ENCODE measurements at places on chromosomes 11 and 22.

DNA sequence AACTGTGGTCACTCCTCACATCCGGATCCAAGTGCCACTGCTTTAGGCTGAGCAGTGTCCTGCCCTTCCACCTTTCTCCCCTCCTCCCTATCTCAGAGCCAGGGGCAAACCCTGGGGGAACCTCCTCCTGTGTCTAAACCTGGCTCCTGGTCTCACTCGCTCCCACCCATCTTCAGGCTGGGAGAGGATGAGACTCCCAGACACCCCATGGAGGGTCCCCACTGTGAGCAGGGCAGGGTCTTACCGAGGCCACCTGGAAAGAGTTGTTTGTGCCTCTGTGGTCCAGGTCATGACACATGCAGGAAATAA, 93.6 kb downstream of the PDE2A start:
- peaks cover 27% of the 10 kb centered on the region for H3K27me3 ChIP-seq
- no peak for DNase-seq
- no peak overlapping the region for H3K4me3 ChIP-seq
- peaks cover 8% of the 10 kb centered on the region for H3K4me1 ChIP-seq
- H3K36me3 ChIP-seq = no peaks in the 10 kb centered on the region
- H3K27ac ChIP-seq = no peak overlapping the region

DNA sequence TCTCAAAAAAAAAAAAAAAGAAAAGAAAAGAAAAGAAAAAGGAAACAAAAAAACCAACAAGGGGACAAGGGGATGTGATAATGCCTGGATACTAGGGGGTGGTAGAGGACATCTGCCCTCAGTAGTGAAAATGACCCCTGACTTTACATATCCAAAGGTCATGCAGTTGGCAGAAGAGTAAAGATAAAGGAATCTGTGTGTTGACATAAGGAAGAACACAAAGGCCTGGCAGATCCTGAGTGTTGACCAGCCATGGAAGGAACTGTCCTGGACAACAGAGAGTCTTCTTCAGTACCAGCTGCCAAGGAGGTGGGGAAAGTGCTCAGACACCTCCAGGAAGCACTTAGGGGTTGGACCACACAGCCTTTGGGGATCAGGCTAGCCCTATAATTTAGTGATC, 12.6 kb downstream of the SLC43A1 start:
- peaks cover 31% of the 10 kb centered on the region for H3K4me1 ChIP-seq
- no peak for DNase-seq
- H3K27ac ChIP-seq = no peak overlapping the region
- H3K36me3 ChIP-seq = no peaks in the 10 kb centered on the region
- H3K27me3 ChIP-seq = no peaks in the 10 kb centered on the region
- H3K4me3 ChIP-seq = no peak overlapping the region

- H3K27ac ChIP-seq = no peak overlapping the region
- H3K4me3 ChIP-seq = no peak overlapping the region
- no peaks in the 10 kb centered on the region for H3K36me3 ChIP-seq
- no peaks in the 10 kb centered on the region for H3K4me1 ChIP-seq
Measured at GRCh38 chr22:46386312-46386711, 50.8 kb downstream of the TRMU start.

GRCh38 chr11:18849406-18849805, 57.8 kb upstream of the PTPN5 start:
- H3K27ac ChIP-seq = no peak overlapping the region
- no peaks in the 10 kb centered on the region for H3K27me3 ChIP-seq
- H3K36me3 ChIP-seq = no peaks in the 10 kb centered on the region
- H3K4me1 ChIP-seq = no peaks in the 10 kb centered on the region

DNA sequence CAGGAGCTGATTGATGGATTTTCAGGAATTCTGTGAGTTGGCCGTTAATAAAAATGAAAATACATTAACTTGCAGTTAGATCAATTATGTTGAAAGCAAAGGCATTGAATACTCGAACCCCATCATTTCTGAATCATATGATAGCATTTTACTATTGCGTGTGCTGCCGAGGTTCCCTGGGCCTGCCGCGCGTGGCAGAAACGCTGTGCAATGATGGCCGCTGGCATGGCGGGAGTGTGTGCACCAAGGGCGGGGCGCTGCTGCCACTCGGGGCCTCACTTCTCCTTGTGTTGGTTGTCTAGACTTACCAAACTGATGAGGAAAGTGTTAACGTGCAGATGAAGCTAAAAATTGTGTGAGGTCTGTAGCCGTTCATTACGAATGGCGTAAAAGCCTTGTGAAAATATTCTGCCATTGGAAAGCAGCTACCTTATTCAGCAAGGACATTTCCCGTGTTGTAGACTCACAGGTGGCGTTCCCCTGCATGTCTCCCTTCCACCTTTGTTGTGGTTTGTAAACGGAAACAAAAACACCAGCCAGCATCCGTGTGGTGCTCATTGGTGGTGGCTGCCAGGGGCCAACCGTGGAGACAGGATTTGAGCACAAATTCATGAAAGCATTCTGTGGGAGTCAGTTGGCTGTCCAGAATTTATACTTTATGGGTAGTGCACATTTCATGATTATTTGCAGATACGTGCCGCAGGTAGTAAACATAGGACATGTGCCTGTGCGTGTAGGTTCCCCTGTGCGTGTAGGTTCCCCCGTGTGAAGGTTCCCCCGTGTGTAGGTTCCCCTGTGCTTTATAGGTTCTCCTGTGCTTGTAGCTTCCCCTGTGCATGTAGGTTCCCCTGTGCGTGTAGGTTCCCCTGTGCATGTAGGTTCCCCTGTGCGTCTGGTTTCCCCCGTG, 5.9 kb upstream of the GRAMD4 start:
- no peak for DNase-seq
- H3K27ac ChIP-seq = no peak overlapping the region
- no peaks in the 10 kb centered on the region for H3K36me3 ChIP-seq
- H3K4me3 ChIP-seq = no peak overlapping the region
- no peaks in the 10 kb centered on the region for H3K27me3 ChIP-seq
- H3K4me1 ChIP-seq = peaks cover 6% of the 10 kb centered on the region

GRCh38 chr11:43681401-43681942, 934 bp downstream of the HSD17B12 start:
- H3K27ac ChIP-seq = peak overlapping the region; percentile 88
- peak overlapping the region; percentile 94 for H3K4me3 ChIP-seq
- H3K36me3 ChIP-seq = no peaks in the 10 kb centered on the region
- H3K27me3 ChIP-seq = no peaks in the 10 kb centered on the region
- peaks cover 41% of the 10 kb centered on the region for H3K4me1 ChIP-seq
- DNase-seq = peak; percentile 30

DNA sequence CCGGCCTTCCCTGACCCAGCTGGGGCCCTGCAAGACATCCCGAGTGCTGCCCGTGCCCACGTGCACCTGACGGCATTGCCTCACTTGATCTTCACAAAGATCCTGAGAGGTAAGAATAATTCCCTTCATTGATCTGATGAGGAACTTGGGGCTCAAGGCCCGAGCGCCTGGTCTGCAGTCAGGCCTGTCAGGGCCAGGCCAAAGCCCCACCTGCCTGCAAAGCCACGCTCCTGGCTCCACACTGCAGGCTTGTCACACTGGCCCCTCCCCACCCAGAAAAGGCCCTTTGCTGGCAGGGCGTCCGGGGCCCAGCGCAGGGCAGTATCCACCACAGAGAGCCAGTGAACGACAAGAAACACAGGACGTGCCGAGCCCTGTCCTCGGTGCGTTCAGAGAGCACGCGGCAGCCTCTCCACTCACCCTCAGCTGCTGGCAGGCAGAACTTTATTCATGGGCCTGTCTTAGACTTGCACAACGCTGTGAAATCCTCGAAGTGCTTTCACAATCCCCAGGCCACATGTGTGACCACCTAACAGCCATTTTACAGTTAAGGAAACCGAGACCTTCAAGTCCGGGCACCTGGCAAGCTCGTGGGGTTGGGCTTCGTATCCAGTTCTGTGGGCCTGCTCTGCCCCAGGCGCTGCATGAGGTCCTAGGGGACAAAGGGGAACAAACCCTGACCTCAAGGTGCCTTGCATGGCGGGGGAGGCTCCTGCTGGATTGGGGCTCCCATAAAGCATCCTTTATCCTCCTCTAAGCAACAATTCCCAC, 14.8 kb downstream of the KIAA0930 start:
- DNase-seq = no peak
- H3K36me3 ChIP-seq = no peaks in the 10 kb centered on the region
- no peak overlapping the region for H3K4me3 ChIP-seq
- no peaks in the 10 kb centered on the region for H3K4me1 ChIP-seq
- H3K27ac ChIP-seq = 0 out of 2 replicates have a peak overlapping the region, but pooled peaks have one; percentile 32

DNA sequence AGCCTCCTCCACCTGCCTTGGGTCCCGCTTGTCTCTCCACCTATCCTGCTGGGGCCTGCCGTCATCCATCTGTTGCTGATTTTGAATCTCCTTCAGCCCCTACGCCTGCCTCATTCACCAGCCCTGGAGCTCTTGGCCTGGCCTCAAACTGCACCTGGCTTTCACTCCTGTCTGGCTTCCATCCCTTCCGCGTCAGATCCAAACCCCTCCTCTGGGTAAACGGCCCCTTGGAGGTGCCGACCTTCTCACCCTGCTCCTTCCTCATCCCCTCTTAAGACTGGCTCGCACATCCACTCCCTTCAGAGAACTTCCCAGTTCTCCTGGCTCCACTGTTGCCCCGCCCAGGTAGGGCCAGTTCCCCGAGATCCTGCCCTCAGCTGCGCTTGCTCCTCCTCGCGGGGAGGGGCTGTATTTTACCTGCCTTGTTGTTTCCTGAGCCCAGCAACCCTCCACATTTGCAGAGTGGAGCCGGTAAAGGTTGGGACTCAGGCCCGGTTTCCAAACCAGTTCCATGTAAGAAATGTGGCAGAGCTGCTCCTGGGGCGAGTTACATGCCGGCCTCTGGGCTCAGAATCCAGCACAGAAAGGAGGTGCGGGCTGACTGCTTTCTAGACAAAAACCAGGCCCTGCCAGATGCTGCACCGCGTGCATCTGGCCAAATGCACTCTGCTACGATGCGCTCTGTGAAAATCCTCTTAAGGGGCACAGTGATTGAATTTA, 13.9 kb upstream of the SHANK2 start:
- no peak overlapping the region for H3K27ac ChIP-seq
- H3K4me3 ChIP-seq = 0 out of 2 replicates have a peak overlapping the region, but pooled peaks have one; percentile 16
- no peaks in the 10 kb centered on the region for H3K36me3 ChIP-seq

DNA sequence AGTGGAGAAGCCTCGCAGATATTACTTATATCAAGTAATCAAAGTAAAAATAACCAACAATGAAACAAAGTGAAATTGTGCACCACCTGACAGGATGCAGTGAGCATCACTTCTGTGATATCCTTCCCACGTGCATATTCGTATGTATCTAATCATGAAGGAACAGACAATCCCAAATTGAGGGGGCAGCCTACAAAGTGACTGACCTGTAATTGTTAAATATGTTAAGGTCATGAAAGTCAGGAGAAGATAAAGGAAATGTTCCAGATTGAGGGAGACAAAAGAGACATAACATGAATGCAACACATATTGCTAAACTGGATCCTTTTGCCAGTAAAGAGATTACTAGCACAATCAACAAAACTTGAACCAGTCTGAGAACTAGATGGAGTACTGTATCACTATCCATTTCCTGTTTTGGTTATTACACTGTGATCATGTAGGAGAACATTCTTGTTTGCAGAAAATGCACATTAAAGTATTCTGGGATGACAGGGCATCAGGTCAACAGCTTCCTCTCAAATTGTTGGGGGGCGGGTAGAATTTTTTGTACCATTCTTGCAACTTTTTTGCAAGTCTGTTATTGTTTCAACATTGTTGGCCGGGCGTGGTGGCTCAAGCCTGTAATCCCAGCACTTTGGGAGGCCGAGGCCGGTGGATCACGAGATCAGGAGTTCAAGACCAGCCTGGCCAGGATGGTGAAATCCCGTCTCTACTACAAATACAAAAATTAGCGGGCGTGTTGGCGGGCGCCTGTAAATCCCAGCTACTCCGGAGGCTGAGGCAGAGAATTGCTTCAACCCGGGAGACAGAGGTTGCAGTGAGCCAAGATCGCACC, 2.0 kb downstream of the SBF2 start:
- no peak for DNase-seq
- no peak overlapping the region for H3K27ac ChIP-seq
- peak overlapping the region; percentile 93 for H3K4me3 ChIP-seq
- H3K27me3 ChIP-seq = no peaks in the 10 kb centered on the region

GRCh38 chr11:113394919-113395318, 7.3 kb downstream of the ANKK1 start:
- no peak overlapping the region for H3K4me3 ChIP-seq
- H3K36me3 ChIP-seq = no peaks in the 10 kb centered on the region
- no peak for DNase-seq
- H3K4me1 ChIP-seq = no peaks in the 10 kb centered on the region
- no peaks in the 10 kb centered on the region for H3K27me3 ChIP-seq

- no peak overlapping the region for H3K27ac ChIP-seq
- H3K36me3 ChIP-seq = no peaks in the 10 kb centered on the region
- H3K4me1 ChIP-seq = no peaks in the 10 kb centered on the region
- no peaks in the 10 kb centered on the region for H3K27me3 ChIP-seq
- DNase-seq = no peak
- no peak overlapping the region for H3K4me3 ChIP-seq
Measured at GRCh38 chr11:37571246-37571645, 973.2 kb upstream of the RAG2 start.

GRCh38 chr11:117428186-117428855, 100.7 kb downstream of the CEP164 start:
- peaks cover 8% of the 10 kb centered on the region for H3K4me1 ChIP-seq
- H3K36me3 ChIP-seq = no peaks in the 10 kb centered on the region
- no peak overlapping the region for H3K27ac ChIP-seq
- no peak for DNase-seq
- H3K4me3 ChIP-seq = no peak overlapping the region

DNA sequence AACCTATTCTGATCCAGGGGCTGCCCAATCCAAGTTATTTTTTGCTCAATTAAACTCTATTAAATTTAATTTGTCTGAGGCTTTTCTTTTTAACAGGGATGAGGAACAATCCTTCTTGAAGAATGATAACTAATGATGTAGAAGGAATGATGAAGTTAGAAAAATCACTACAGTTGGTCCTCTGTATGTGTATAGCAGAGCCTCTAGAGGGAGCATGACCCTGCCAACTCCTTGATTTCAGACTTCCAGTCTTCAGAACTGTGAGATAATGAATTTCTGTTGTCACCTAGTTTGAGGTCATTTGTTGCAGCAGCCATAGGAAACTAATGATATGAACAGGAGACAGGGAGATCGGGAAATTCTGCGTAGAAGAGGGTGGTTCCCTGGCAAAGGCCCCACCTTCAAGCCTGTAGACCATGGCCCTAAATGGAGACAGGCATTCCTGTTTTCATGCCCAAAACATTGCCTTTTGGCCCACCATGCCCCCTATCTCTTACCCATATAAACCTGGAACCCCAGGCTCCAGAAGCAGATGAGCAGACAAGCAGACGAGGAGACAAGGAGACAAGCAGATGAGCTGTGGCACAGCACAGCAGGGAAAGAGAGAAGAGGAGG, 7.7 kb upstream of the QSER1 start:
- H3K4me1 ChIP-seq = peaks cover 15% of the 10 kb centered on the region
- H3K36me3 ChIP-seq = no peaks in the 10 kb centered on the region
- no peaks in the 10 kb centered on the region for H3K27me3 ChIP-seq
- peak; percentile 60 for DNase-seq

GRCh38 chr22:50204571-50204970, 3.8 kb downstream of the SELENOO start:
- peaks cover 9% of the 10 kb centered on the region for H3K27me3 ChIP-seq
- H3K36me3 ChIP-seq = no peaks in the 10 kb centered on the region
- H3K27ac ChIP-seq = no peak overlapping the region

- H3K27me3 ChIP-seq = peaks cover 38% of the 10 kb centered on the region
- DNase-seq = peak; percentile 79
- H3K4me1 ChIP-seq = peaks cover 5% of the 10 kb centered on the region
- no peaks in the 10 kb centered on the region for H3K36me3 ChIP-seq
Measured at GRCh38 chr11:65539744-65540289, 14.9 kb downstream of the SCYL1 start.

Measured in GM23338 (cell line).